H9 (cell line): ENCODE measurements at places on chromosomes 4 and X. TPM values are rescaled to one million over a fixed set of nuclear protein-coding genes. Genes with fewer than 3 reads are reported as not detected.
A peak's percentile ranks its signal among the peaks of the same experiment; 100 is the strongest.

- H3K27me3 ChIP-seq: no peaks in the 10 kb centered on the region
- H3K4me3 ChIP-seq: no peak overlapping the region
- DNase-seq: no peak
- H3K27ac ChIP-seq: no peak overlapping the region
- no peaks in the 10 kb centered on the region; the same call in 2 of the 3 replicates for H3K36me3 ChIP-seq
- no peaks in the 10 kb centered on the region for H3K4me1 ChIP-seq
These were observed 158.2 kb upstream of the DDIT4L start for GRCh38 chr4:100348473-100348872.

- no peak overlapping the region for H3K4me3 ChIP-seq
- no peaks in the 10 kb centered on the region for H3K27me3 ChIP-seq
- no peaks in the 10 kb centered on the region for H3K4me1 ChIP-seq
- H3K36me3 ChIP-seq: no peaks in the 10 kb centered on the region
- no peak for DNase-seq
These were observed 606.7 kb downstream of the STIM2 start for GRCh38 chr4:27467351-27467750.

DNA sequence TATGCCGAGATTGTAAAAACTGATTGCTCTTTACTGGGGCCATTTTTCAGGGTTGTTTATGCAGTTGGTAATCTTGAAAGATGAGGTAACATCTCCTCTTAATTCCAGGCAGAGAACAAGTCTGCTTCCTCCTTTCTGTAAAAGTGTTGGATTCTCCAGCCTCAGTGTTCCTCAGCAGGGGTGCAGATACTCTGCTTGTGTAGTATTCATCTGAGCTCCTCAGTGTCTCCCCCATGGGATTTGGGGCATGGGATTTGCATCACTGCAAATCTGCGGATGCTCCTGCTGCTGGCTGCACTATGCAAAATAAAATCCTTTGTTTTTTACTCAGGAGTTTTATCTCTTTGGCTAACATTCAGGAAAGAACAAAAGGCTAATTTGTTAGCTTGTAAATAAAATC, 104.9 kb upstream of the ATP8A1 start:
- H3K27ac ChIP-seq: no peak overlapping the region
- peak; percentile 27 for DNase-seq
- no peak overlapping the region for H3K4me3 ChIP-seq
- no peaks in the 10 kb centered on the region for H3K27me3 ChIP-seq
- H3K4me1 ChIP-seq: no peaks in the 10 kb centered on the region; the same call in 1 of the 2 replicates

- H3K27me3 ChIP-seq: no peaks in the 10 kb centered on the region
- no peak overlapping the region for H3K27ac ChIP-seq
- H3K4me1 ChIP-seq: no peaks in the 10 kb centered on the region
These were observed 57.0 kb upstream of the GRPEL1 start for GRCh38 chr4:7124689-7125442.

GRCh38 chr4:40254608-40255392, 58.0 kb downstream of the RHOH start:
- H3K27ac ChIP-seq: no peak overlapping the region
- no peaks in the 10 kb centered on the region for H3K27me3 ChIP-seq
- H3K36me3 ChIP-seq: no peaks in the 10 kb centered on the region
- no peak overlapping the region for H3K4me3 ChIP-seq

GRCh38 chr4:89336818-89337420, 29.3 kb upstream of the GPRIN3 start:
- no peak for DNase-seq
- no peak overlapping the region for H3K27ac ChIP-seq
- no peaks in the 10 kb centered on the region for H3K27me3 ChIP-seq
- no peak overlapping the region for H3K4me3 ChIP-seq

DNA sequence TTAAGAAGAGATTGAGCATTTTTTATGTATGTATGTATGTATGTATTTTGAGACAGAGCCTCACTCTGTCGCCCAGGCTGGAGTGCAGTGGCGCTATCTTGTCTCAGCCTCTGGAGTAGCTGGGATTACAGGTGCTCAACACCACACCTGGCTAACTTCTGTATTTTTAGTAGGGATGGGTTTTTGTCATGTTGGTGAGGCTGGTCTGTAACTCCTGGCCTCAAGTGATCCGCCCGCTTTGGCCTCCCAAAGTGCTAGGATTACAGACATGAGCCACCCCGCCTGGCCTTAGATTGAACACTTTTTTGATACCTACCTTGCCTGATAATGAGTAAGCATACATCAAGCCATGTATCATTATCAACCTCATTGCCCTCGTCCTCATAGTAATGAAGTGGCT, 2.7 kb downstream of the N4BP2 start:
- peak overlapping the region; percentile 71; the same call in 2 of the 3 replicates for H3K4me3 ChIP-seq
- peaks cover 36% of the 10 kb centered on the region for H3K36me3 ChIP-seq
- no peak overlapping the region for H3K27ac ChIP-seq
- no peaks in the 10 kb centered on the region for H3K4me1 ChIP-seq
- H3K27me3 ChIP-seq: no peaks in the 10 kb centered on the region

DCAF12L2 gene
- 1.1 and 1.2 TPM in 2 replicates for total RNA-seq

DNA sequence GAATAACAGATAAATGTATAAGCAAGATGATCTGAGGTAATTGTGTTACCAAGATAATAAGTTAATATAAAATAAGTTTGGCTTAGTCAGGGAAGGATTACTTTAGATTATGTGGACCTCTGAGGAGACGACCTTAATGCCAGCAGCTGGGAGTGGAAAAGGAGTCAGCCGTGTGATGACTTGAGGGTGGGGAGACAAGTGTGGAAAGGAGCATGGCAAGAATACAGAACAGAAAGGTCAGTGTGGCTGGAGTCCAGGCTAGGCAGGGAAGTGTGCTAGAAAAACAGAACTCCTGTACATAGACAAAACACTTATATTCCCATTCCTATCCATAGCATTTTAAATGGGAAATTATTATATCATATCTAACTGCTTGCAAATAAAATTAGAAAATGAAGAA, 138.8 kb downstream of the PDLIM5 start:
- peaks cover 3% of the 10 kb centered on the region; the same call in 2 of the 3 replicates for H3K36me3 ChIP-seq
- no peak overlapping the region for H3K27ac ChIP-seq
- DNase-seq: no peak
- no peak overlapping the region for H3K4me3 ChIP-seq
- H3K4me1 ChIP-seq: no peaks in the 10 kb centered on the region

DNA sequence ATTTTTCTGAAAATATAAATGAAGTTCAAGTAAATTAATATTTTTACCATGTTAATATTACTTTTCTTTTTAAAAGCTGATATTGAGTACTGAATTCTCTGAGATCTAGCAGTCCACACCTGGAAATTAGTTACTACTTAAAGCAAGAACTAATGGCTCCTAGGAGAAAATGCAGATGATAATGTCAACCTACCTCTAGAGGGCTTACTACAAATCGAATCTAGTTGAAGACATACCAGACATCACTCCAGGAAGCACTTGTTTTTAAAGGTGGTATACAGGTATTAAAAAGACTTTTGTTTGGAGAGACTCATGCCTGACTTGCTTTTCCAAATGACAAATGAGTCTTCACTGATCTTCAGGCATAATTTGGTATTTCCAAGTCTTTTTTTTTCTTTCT, 516.4 kb upstream of the BOD1L1 start:
- no peak overlapping the region for H3K27ac ChIP-seq
- no peaks in the 10 kb centered on the region for H3K36me3 ChIP-seq
- no peak for DNase-seq
- H3K27me3 ChIP-seq: no peaks in the 10 kb centered on the region
- no peak overlapping the region for H3K4me3 ChIP-seq
- no peaks in the 10 kb centered on the region for H3K4me1 ChIP-seq

DNA sequence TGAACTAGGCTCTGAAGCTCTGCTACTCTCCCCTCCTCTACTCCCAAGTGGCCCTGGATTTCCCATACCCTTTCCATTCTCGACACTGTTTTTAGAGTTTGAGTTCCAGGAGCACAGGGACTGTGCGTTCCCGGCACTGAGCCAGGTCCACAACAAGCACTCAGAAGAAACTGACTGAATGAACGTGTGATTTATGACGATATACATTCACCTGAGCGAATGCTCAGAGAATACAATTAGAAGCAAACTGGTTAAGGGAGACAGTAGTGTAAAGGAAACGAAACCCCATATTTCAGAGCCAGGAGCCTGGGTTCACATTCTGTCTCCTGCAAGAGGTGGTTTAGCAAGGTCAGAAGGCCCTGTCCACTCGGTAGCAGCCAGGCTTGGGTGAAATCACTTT, 1.4 kb upstream of the KIAA0232 start:
- no peak for DNase-seq
- no peaks in the 10 kb centered on the region for H3K27me3 ChIP-seq
- H3K4me1 ChIP-seq: 0 out of 2 replicates have a peak, but pooled peaks cover 3% of the 10 kb centered on the region
- no peaks in the 10 kb centered on the region for H3K36me3 ChIP-seq
- H3K27ac ChIP-seq: no peak overlapping the region

DNA sequence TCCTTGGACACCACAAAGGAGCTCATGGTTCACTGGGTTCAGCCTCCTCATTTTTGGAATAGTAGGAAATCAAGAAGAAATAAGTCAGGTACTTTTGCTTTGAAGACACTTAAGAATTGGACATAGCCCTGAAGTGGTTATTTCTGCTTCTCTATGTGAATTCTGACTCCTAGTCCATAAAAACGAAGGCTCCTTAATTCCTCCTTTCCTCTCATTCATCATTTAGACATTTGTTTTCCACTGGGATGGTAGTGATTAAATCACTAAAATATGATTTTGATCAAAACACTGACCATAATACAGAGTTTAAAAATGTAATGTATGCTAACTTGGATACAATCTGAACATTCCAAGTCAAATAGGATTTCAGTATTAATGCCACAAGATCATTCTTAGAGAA, 34.7 kb upstream of the CYP2U1 start:
- no peak overlapping the region for H3K27ac ChIP-seq
- DNase-seq: no peak
- H3K36me3 ChIP-seq: peaks cover 30% of the 10 kb centered on the region
- H3K4me3 ChIP-seq: no peak overlapping the region
- H3K4me1 ChIP-seq: no peaks in the 10 kb centered on the region

DNA sequence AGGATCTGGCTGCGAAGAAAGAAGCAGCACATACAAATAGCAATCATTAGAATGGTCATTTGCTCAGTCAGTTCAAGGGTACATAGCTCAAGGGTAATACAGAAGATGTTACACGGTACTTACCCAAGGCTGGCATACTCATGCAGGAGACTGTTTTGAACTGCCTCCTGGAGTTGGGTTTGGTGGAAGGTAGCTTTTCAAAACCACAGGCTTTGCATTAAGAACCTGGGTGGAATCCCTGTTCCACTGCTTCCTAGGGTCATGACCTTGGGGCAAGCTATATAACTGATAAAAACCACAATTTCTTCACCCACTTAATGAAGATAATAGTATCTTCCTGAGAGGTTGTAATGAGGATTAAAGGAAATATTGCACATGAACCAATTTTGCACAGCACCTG, 36.5 kb downstream of the TBC1D9 start:
- no peaks in the 10 kb centered on the region for H3K36me3 ChIP-seq
- DNase-seq: no peak
- H3K4me1 ChIP-seq: no peaks in the 10 kb centered on the region
- no peak overlapping the region for H3K4me3 ChIP-seq
- H3K27me3 ChIP-seq: no peaks in the 10 kb centered on the region
- no peak overlapping the region for H3K27ac ChIP-seq

DNA sequence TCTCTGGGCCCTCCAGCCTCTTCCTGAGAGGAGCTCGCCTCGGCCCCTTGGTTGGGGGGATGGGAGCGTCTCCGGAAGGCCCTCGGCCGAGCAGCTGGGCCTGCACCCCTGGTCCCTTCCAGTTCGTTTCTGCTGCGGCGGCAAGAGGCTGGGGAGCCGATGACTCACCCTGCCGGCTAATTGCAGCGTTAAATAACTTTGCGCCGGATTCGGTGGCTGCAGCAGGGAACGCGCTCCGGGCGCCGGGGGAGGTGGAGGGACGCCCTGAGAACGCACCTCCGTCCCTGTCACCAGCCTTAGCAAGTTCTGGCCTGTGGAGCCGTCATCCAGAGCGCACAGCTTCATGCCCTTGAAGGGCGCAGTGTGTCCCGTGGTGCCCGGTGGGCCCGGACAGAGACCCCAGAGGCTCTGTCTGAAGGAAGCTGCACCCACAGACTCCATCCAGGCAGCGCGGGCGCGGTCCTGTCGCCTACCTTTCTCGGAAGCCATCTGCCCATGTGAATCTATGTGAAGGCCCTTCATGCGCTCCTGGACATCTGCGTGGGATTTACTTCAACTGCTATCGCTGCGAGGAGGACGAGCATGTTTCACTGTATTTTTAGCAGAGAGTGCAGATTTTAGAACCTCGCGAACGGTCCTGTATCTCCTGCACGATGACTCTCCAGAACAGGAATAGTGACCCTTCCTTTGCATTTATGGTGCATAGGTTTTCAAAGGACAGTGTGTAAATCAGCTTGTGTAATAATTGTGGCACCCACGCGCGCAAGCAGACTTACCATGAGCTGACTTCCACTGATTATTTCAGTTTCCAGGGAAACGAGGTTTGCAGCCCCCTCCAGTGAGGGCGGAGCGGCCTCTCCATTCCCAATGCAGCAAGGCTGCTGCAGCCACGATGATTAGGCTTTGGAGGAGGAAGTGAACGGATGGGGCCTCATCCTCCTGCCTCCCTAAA, 1.7 kb upstream of the TMEM271 start:
- H3K4me3 ChIP-seq: peak overlapping the region; percentile 93
- no peak overlapping the region for H3K27ac ChIP-seq
- peaks cover 40% of the 10 kb centered on the region for H3K27me3 ChIP-seq
- 0 out of 2 replicates have a peak, but pooled peaks cover 5% of the 10 kb centered on the region for H3K4me1 ChIP-seq

DNA sequence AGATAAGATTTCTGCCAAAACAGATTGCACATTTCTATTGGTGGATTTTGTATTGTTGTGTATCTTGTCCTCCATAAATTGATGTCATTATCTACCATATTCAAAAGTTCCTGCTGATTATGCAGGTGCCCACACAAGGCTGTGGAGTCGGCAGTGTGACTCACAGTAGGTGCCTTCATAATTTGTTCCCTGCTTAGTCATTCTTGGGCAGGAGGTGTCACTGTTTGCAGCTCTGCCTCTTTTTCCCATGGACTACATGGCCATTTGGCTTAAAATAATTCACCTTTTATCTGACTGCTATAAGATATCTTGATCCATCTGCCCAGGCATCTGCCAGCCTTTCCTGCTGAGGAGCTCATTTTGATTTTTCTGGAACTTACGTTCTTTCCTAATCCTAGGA, 33.6 kb upstream of the ENPEP start:
- H3K27ac ChIP-seq: no peak overlapping the region
- peaks cover 2% of the 10 kb centered on the region; the same call in 1 of the 2 replicates for H3K4me1 ChIP-seq
- no peaks in the 10 kb centered on the region for H3K27me3 ChIP-seq
- no peaks in the 10 kb centered on the region for H3K36me3 ChIP-seq
- H3K4me3 ChIP-seq: no peak overlapping the region

DNA sequence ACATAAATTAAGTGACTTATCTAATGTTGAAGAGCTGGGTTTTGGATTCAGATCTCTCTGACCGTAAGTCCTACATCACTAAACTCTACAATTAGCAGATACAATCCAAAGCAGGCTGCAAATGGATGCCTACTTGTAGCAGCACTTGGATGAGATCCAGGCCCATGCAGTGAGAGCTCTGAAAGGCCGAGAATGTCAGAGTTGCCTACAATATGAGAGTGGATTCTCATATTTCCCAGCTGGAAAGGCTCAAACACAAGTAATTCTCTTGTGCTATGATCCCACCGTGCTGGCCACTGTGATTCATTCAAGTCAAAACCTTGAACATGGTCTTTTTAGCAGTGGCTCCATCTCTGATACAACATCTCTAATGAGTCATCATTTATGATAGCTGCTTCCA, 125.4 kb upstream of the CHRDL1 start:
- no peak overlapping the region for H3K27ac ChIP-seq
- DNase-seq: no peak
- H3K27me3 ChIP-seq: no peaks in the 10 kb centered on the region
- H3K4me3 ChIP-seq: no peak overlapping the region
- H3K4me1 ChIP-seq: no peaks in the 10 kb centered on the region

CENPVL3 gene
- 3.3 and 4.4 TPM in 2 replicates for total RNA-seq

GRCh38 chr4:169940460-169940859, 85.7 kb downstream of the MFAP3L start:
- H3K36me3 ChIP-seq: peaks cover 12% of the 10 kb centered on the region
- no peak overlapping the region for H3K27ac ChIP-seq
- no peak overlapping the region for H3K4me3 ChIP-seq
- no peaks in the 10 kb centered on the region for H3K27me3 ChIP-seq
- DNase-seq: no peak
